ENCODE measurements at places on chromosomes 2 and 18.

DNA sequence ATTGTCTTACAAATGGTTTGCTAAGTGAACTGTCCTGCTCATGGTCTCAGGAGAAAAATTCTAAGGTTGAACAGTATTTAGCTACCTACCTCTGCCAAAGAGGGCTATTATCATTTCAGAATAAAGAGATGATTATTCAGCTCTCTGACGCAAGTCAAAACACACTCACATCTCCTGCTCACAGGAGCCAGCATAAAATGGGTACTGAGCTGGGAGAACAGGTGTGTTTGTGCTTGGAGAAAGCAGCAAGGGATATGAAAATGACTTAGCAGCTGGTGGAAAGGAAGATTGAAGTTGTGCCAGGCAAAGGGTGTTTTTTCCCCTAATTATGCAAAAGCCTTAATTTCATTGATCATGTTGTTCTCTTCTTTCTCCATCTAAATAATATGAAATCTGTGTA lies 47.3 kb upstream of the TANK start:
- no peak for DNase-seq

GRCh38 chr18:44128365-44128764 lies 552.3 kb upstream of the SETBP1 start:
- no peak for DNase-seq

GRCh38 chr2:198390670-198391069 lies 586.3 kb downstream of the PLCL1 start:
- DNase-seq, result no peak

DNA sequence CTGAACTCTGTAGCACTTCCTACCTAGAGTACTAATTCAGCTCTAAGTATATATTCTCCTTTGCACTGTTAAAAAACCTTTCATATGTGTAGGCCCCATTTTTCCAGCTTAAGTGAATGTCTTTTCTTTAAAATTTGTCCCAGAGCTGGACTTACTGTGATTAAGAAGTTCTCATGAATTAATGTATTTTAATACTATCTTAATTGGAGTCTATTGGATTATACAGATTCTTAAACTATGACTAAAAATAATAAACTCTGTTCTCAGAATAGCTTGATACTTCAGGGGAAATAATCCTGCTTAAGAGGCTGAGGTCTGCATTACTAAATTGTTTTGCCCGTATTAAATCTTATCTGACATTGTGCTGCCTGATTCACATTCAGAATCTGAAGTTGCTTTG lies 223.3 kb downstream of the RIT2 start:
- DNase-seq, result no peak

- DNase-seq, result no peak
These were observed 354.8 kb downstream of the INSIG2 start for GRCh38 chr2:118442996-118443553.
